ENCODE measurements at places on chromosomes 7 and 10. TPM values are rescaled to one million over a fixed set of nuclear protein-coding genes. Genes with fewer than 3 reads are reported as not detected.

The OR2A42 gene
- 0.30 TPM for total RNA-seq

The AQP1 gene
- total RNA-seq: 0.20 TPM

- H3K27ac ChIP-seq: no peak overlapping the region
- no peak overlapping the region for H3K4me3 ChIP-seq
- no peak for DNase-seq
- no peaks in the 10 kb centered on the region for H3K4me1 ChIP-seq
- no peaks in the 10 kb centered on the region for H3K36me3 ChIP-seq
- no peaks in the 10 kb centered on the region for H3K27me3 ChIP-seq
Observed at GRCh38 chr7:36311539-36311938, 78.1 kb upstream of the ANLN start.

DNA sequence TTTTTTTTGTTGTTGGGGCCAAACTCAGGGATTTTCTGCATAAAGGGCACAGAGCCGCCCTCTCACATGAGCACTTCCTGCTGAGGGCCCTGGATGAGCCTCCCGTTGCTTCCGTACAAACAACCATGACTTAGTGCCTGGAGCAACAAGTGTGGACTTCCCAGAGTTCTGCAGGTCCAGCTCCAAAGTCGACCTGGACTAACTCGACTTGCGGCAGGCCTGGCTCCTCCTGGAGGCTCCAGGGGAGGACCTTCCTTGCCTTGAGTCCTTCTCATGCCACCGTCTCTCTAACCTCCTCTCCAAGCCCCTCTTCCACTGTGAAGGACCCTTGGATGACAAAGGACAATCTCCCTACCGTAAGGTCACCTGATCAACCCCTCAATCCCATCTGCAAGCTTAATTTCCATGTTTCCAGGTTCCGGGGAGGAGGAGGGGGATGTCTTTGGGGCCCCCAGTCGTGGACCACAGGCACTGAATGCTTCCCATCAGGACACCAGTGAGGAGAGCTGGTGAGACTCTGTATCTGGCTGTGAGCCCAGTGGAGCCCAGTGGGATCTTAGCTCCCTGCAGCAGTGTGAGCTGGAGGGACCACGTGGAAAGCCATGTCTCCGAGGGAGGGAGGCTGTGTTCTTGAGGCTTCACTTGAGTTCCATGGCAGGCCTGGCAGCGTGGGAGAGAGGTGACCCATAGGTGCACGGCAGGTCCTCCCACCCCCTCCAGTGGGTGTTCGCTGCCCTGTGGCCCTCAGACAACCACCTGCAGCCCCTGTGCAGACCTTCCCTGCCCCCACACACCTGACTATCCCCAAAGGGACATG, 199.5 kb upstream of the PPP2R2D start:
- no peak overlapping the region for H3K4me3 ChIP-seq
- no peaks in the 10 kb centered on the region for H3K27me3 ChIP-seq
- no peak for DNase-seq
- H3K27ac ChIP-seq: no peak overlapping the region
- H3K36me3 ChIP-seq: no peaks in the 10 kb centered on the region

The SNCG gene
- total RNA-seq: not detected

The MEOX2 gene
- total RNA-seq: not detected

The ARMH3 gene
- 42.2 TPM for total RNA-seq

DNA sequence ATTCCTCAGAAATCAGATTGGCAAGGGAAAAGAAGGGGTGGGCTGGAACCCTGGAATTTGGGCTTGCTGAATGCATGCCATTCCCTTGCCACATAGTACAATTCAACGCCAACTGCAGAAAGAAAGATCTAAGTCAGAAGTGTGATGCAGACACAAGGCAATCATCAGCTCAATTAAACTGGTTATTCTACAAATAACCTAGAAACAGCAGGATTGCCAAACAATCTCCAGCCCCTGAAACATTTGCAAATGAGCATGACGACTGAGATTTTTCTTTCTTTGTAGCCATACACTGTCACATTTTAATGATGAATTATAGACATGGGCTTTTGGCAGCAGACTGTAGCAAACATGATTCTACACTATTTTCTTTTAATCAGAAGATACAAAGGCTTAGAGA, 16.5 kb upstream of the CREB5 start:
- H3K4me1 ChIP-seq: no peaks in the 10 kb centered on the region
- no peak for DNase-seq
- H3K27ac ChIP-seq: no peak overlapping the region
- H3K4me3 ChIP-seq: no peak overlapping the region
- H3K27me3 ChIP-seq: peaks cover 17% of the 10 kb centered on the region

The SH2D4B gene
- total RNA-seq: 0.25 TPM

GRCh38 chr7:158695726-158696452, 8.7 kb downstream of the NCAPG2 start:
- H3K27ac ChIP-seq: peak overlapping the region; percentile 30
- no peaks in the 10 kb centered on the region for H3K27me3 ChIP-seq
- peaks cover 8% of the 10 kb centered on the region for H3K4me1 ChIP-seq
- DNase-seq: peak; percentile 35
- H3K4me3 ChIP-seq: peak overlapping the region; percentile 39

DNA sequence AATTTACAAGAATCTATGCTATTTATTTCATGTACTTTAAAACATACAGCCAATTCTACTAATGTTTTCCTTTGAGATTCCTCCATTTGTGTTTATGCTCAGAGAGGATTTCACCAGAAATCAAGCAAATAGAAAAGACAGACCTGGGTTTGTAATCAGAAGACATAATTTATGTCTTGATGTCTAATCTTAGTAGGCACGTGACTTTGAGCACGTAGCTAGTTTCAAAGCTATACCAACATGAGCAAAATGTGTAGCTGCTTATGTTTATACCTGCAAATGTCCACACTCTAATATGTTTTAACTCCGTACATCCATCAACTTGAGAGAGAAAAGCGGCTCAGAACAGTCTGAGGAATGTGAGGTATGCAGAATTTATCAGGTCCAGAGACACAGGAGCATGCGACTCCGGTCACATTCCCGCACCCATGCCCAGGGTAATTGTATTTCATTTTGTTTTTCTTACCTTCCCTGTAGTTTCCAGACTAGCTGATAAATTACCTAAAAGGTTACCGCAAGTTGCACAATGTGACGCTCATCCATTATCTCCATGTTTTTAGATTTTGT, 40.0 kb downstream of the SVOPL start:
- H3K27me3 ChIP-seq: peaks cover 8% of the 10 kb centered on the region
- no peak overlapping the region for H3K27ac ChIP-seq
- no peaks in the 10 kb centered on the region for H3K36me3 ChIP-seq
- DNase-seq: no peak
- H3K4me1 ChIP-seq: no peaks in the 10 kb centered on the region

- peaks cover 6% of the 10 kb centered on the region for H3K36me3 ChIP-seq
- H3K4me1 ChIP-seq: peaks cover 46% of the 10 kb centered on the region
- no peaks in the 10 kb centered on the region for H3K27me3 ChIP-seq
- no peak for DNase-seq
- H3K27ac ChIP-seq: no peak overlapping the region
Observed at GRCh38 chr10:79140855-79141254, 72.1 kb downstream of the ZMIZ1 start.

DNA sequence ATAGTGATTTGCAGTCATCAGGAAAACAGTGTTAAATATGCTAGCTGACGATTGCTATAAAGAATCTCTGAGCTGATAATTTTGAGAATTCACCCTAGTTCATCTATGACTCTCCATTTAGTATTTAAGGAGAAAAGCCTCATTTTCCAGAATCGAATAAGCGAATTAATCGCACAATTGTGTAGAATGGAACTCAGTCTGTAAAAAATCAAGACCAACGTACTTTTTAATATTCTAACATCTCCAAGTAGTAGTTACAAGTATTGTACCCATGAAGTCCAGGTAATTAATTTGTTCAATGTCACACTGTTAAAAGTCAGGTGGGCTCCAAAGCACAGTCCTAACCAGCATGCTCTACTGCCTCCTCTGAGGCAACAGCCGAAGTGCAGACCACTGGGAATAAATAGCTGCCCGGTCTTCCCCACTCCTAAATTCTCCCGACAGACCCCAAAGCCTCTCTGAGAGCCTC, 380 bp upstream of the AGBL3 start:
- no peaks in the 10 kb centered on the region for H3K36me3 ChIP-seq
- DNase-seq: no peak
- H3K4me1 ChIP-seq: peaks cover 17% of the 10 kb centered on the region
- no peaks in the 10 kb centered on the region for H3K27me3 ChIP-seq
- H3K4me3 ChIP-seq: peak overlapping the region; percentile 96

- H3K4me3 ChIP-seq: no peak overlapping the region
- H3K27ac ChIP-seq: no peak overlapping the region
- H3K4me1 ChIP-seq: no peaks in the 10 kb centered on the region
- no peaks in the 10 kb centered on the region for H3K36me3 ChIP-seq
Observed at GRCh38 chr10:25934621-25935139, 651 bp downstream of the MYO3A start.

DNA sequence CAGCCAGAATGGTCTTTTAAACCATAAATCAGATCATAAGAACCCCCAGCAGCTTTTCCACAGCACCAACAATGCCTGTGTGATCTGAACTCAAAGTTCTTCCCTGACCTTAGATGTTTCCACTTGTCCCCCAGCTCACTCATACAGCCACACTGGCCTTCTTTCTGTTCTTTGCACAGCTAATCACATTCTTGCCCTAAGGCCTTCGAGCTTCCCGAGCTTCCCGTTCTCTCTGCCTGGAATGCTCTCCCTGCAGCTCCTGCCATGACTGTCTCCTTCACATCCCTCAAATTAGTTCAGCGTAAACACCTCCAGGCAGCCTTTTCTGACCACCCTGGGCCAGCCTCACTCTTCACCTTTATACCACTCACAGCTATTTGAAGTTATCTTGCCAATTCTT, 166.8 kb upstream of the NFE2L3 start:
- no peak overlapping the region for H3K4me3 ChIP-seq
- peaks cover 5% of the 10 kb centered on the region for H3K27me3 ChIP-seq
- no peak overlapping the region for H3K27ac ChIP-seq
- no peaks in the 10 kb centered on the region for H3K36me3 ChIP-seq
- no peak for DNase-seq

The NPC1L1 gene
- total RNA-seq: 0.10 TPM

DNA sequence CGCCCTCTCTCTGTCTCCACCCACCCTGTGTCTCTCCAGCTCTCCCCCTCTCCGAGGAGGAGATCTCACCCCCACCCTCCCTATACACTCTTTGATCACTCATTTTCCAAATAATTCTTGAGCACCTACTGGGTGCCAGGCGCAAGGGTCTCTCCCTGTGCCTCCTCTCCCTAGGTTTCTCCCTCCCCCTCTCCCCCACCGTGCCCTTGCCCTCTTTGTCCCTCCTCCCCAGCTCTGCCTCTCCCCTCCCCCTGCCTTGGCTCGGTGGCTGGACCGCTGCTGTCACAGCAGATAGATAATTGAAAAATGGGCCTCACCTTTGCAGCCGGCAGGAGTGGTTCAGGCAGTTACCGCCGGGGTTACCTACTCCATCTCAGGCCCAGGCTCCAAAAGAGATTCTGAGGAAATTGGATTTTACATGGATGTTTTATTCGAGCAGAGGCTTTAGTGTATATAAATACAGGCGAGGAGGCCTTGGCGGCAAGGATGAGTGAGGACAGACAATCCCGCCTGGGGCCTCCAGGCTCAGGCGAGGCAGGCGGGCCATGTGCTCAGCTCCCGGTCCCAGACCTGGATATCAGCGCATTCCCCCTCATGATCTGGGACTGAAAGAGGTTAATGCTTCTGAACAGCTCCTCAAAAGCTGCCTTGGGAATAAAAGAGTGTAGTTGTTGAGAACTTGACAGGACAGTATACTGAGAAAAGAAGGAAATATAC, 60.8 kb upstream of the BTRC start:
- peaks cover 21% of the 10 kb centered on the region for H3K4me1 ChIP-seq
- H3K4me3 ChIP-seq: no peak overlapping the region
- no peaks in the 10 kb centered on the region for H3K36me3 ChIP-seq
- H3K27ac ChIP-seq: no peak overlapping the region
- no peak for DNase-seq
- H3K27me3 ChIP-seq: peaks cover 34% of the 10 kb centered on the region

DNA sequence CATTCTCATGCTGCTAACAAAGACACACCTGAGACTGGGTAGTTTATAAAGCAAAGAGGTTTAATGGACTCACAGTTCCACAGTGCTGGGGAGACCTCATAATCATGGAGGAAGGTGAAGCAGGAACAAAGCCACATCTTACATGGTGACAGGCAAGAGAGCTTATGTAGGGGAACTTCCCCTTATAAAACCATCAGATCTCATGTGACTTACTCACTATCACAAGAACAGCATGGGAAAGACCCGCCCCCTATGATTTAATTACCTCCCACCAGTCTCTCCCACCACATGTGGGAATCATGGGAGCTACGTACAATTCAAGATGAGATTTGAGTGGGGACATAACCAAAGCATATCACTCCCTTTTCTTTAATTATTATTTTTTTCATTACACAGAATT, 16.6 kb downstream of the COL28A1 start:
- H3K4me1 ChIP-seq: no peaks in the 10 kb centered on the region
- no peak overlapping the region for H3K27ac ChIP-seq
- no peak overlapping the region for H3K4me3 ChIP-seq
- H3K27me3 ChIP-seq: peaks cover 8% of the 10 kb centered on the region
- H3K36me3 ChIP-seq: no peaks in the 10 kb centered on the region
- no peak for DNase-seq

GRCh38 chr10:6194311-6194710, 8.4 kb upstream of the PFKFB3 start:
- H3K4me3 ChIP-seq: no peak overlapping the region
- no peaks in the 10 kb centered on the region for H3K27me3 ChIP-seq
- H3K4me1 ChIP-seq: no peaks in the 10 kb centered on the region
- no peak for DNase-seq
- no peaks in the 10 kb centered on the region for H3K36me3 ChIP-seq

- no peaks in the 10 kb centered on the region for H3K4me1 ChIP-seq
- H3K36me3 ChIP-seq: no peaks in the 10 kb centered on the region
- no peak overlapping the region for H3K27ac ChIP-seq
- DNase-seq: no peak
Observed at GRCh38 chr7:80458822-80459725, 52.8 kb downstream of the GNAT3 start.

DNA sequence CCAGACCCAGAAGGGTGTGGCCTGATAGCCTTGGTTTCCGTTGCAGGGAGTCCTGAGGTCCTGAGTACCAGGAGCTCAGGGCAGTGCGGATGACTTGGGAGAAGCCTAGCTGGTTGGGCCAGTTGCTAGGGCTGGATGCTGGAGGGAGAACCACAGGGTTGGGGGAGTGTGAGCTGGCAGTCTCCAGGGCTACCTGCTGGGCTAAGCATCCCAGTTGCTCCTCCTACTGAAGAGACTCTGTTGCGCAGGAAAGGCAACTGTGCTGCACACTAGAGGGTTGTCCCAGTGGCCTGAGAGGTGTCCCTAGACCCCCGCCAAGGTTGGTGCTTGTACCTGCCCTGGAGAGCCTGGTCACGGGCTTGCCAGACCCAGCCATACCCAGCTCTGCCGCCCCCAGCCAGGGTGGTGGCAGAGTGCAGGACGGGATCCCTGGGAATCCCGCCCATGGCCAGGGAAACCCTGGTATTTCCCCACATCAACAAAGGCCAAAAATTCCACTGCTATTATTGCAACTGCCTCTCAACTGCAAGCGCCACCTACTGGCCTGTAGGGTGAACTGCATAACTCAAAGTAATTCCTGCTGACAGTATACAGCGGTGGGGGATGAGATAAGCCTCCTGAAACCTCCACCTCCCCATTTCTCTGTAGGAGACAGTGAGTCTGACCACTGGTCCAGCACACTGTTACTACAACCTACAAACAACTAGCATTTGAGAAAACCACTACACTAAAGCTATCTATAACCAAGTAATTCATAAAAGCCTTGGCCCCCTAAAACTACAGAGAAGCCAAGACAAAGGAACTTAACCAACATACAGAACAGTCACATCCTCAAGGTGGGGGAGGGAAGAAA, 67.6 kb upstream of the DDC start:
- H3K36me3 ChIP-seq: no peaks in the 10 kb centered on the region
- H3K4me3 ChIP-seq: no peak overlapping the region
- peak; percentile 60 for DNase-seq
- H3K27me3 ChIP-seq: peaks cover 15% of the 10 kb centered on the region

Data from CD4-positive, CD25-positive, alpha-beta regulatory T cell (primary cell).